Substantia nigra (tissue), 51 donors: ENCODE measurements at places on chromosomes 7 and 10.

DNA sequence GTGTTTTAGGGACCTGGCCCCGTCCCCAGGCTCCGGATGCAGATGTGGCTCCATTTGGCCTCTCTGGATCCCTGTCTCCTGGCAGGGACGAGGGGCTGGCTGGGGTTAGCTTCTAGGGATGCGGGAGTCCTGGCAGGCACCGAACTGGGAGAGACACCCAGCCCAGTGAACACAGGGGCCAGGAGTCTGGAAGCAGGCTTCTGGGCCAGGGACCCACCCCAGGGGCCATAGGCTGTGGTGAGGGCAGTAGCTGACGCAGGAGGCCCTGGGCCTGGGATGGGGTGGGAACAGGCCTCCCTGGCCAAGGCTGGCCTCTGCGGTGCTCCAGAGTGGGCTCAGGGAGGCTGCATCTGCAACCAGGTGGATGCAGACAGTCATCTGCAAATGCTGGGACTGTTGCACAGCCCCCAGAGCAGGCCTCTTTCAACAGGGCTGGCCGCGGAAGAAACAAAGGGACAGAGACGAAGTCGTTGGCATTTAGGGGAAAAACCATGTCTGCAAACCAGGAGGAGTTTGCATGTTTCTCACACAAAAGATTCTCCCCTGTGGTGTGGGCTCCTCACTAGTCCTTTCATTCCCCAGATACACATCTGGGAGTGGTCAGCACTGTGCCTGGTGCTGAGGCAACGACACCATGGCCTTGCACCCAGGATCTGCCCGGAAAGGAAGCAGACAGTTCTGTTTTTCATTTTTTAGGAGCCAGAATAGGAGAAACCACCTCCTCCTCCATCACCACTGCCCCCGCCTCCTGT is 36.4 kb upstream of the ZNF488 start:
- DNase-seq = no peak

DNA sequence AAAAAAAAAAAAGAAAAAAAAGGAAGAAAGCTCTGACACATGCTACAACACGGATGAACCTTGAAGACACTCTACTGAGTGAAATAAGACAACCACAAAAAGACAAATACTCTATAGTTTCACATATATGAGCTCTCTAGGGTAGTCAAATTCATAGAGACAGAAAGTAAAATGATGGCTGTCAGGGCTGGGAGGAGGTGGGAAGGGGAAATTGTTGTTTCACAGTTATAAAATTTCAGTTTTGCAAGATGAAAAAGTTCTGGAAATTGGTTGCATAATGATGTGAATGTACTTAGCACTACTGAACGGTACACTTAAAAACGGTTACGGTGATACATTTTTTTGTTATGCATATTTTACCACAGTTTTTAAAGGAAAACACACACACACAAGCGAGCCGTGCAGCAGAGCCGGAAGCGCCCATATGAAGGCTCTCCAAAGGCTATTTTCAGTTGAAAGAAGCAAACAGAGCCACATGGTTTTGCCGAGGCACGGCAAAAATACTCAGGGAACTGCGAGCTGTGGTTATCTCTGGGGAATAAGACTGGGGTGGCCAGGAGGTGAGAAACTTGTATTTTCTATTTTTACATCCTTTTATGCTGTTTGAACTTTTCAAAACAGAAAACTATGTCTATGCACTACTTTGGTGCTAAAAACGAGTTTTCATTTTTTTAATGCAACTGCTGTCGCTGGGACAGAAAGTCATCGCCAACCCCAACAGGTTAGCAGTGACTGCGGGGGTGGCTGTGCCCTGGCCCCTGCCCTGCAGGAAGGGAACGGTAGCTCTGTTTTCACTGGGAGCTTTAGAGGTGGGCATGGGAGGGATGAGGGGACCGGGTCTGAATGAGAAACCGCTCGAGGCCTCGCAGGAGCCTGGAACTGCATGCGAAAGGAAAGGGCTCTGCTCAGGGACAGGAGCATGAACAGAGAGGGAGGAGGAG is 132.9 kb downstream of the OAT start:
- no peak for DNase-seq

GRCh38 chr7:134789967-134790685 is 10.7 kb downstream of the CALD1 start:
- DNase-seq = no peak

- DNase-seq = no peak
These were observed 89.6 kb upstream of the FAM171A1 start for GRCh38 chr10:15460661-15461060.
